ENCODE measurements at places on chromosomes 3 and 15.

- no peak for DNase-seq
Observed at GRCh38 chr3:158863247-158863646, 61.4 kb downstream of the MFSD1 start.

- DNase-seq: no peak
Observed at GRCh38 chr3:49397470-49397869, 14.3 kb downstream of the RHOA start.

- DNase-seq: no peak
Observed at GRCh38 chr3:101848326-101848725, 988 bp upstream of the NFKBIZ start.

DNA sequence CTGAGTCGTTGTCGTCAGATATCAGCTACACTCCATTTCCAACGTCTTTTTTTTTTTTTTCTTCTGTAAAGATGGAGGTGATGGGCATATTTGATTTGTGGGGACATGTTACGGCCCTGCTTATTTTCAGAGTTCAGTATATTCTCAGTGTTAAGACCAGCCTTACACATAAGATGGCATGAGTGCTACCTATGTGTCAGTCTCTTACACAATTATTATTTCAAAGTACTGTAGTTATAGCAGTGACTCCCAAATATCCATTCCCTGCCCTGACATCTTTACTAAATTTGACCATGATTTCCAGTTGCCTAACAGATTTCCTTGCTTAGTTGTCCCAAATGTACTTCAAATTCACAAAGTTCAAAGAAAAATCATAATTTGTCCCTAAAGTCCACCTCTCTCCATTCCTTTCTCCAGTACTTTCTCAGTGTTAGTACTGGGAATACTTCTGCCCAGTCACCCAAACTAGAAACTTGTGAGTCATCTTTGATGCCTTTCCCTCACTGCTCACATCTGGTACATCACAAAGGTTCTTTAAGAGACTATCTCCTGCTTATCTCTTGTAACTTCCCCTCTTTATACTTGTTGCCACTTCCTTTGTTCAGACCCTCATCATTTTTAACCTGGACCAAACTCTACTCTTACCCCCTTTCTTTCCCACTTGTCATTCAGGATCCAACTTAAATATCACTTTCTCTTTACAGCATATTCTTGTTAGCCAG lies 67.0 kb downstream of the ZNF609 start:
- DNase-seq: no peak

DNA sequence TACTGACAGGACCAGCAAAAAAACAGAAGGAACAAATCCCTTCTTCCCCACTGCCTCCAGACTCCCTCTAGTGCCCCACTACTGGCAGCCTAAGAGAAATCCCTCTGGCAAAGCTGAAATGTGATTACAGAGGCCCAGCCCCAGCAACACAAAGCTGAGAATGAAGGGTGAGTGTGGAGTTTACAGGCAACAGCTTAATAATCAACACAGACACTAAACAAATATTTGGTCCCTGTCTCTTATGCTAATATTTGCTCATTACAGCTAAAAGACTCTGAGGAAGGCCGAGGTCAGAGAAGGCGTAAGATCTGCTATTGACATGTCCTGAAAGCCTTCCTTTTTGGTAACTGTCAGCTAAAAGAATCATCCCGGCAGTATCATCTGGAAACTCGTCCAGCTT lies 308.5 kb upstream of the RASGRP1 start:
- DNase-seq: no peak

DNA sequence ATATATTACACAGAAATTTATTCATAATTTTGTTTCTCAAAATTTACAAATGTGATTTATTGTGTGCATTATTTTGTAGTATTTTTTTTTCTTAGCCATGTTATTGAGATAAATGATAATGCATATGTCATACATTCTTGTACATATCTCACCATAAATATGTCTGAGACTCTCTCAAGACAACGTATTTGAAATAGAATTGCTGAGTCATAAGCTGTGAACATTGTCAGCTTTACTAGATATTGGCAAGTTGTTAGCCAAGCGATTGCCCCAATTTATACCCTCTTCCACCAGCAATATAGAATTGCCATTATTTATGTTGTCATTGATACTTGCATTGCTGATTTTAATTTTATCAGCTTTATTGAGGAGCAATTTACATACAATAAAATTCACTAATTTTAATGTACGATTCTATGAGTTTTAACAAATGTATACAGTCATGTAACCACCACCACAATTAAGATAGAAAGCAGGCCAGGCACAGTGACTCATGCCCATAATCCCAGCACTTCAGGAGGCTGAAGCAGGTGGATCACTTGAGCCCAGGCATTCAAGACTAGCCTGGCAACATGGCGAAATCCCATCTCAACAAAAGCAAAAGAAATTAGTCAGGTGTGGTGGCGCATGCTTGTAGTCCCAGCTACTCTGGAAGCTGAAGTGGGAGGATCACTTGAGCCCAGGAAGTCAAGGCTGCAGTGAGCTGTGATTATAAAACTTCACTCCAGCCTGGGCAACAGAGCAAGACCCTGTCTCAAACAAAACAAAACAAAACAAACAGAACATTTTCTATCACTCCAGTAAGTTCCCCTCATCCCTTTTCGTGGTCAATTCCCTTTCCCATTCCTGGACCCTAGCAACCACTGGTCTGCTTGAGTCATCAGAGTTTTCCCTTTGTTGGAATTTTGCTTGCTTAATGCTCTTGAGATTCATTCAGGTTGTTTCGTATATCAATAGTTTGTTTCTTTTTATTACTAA lies 373.1 kb downstream of the MFSD1 start:
- no peak for DNase-seq

- no peak for DNase-seq
Observed at GRCh38 chr3:20320489-20320888, 134.5 kb upstream of the SGO1 start.

- no peak for DNase-seq
Observed at GRCh38 chr3:17629400-17629799, 113.0 kb downstream of the TBC1D5 start.

GRCh38 chr3:185724761-185725160 lies 100.1 kb downstream of the IGF2BP2 start:
- DNase-seq: no peak

GRCh38 chr15:98845138-98845884 lies 162.3 kb downstream of the PGPEP1L start:
- DNase-seq: no peak

- DNase-seq: no peak
Observed at GRCh38 chr3:1348547-1348946, 255.7 kb downstream of the CNTN6 start.

DNA sequence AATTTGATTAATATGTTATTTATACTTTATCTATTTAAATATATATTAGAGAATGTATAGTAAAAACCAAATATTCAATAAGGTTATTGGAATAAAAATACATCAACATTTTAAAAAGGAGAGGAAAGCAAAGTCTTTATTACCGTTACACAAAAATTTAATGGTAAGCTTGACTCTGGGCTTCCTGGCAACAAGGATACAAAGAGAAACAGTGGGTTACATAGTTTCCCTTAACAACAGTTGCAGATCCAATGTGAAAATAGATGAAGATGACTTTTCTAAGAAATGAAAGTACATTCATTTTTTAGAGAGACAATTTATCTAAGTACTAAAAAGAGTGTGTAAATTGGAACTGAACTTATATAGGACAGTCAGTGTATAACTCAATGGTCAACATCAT lies 6.0 kb upstream of the PHLDB2 start:
- DNase-seq: no peak

- DNase-seq: no peak
Observed at GRCh38 chr3:21729331-21729730, 21.7 kb downstream of the ZNF385D start.

DNA sequence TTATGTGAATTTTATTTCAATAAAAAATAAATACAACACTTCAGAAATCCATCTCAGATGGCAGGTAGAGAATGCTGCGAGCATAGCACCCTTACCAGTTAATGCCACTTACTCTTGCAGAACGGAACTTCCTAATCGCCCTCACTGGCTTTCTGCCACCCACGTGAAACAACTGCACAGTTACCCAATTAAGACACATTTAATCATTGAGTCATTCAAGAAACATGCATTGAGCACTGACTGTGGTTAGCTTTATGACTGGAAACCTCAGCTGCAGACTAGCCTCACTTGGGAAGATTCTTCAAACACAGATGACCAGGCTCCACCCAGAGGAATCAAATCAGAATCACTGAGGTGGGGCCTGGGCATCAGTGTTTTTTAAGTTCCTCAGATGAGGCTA lies 5.6 kb upstream of the MFGE8 start:
- peak; percentile 71 for DNase-seq

DNA sequence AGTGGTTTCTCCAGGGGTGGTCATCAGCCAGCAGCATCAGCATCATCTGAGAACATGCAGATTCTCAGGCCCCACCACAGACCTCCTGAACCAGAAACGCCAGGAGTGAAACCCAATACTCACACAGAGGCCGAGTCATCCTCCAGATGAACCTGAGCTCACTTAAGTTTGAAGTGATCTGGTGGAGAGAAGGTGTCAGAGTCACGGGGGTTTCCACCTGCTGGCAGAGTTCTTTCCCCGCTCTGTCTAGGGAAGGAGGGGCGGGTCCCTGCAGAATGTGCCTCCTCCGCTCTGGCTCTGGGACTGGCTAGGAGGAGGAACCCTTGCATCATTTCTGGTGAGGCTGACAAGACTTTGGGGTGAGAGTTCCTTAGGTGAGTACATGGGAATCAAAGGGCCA lies 13.3 kb upstream of the KIF23 start:
- DNase-seq: peak; percentile 62

GRCh38 chr15:63203451-63204090 lies 14.2 kb downstream of the RAB8B start:
- DNase-seq: peak; percentile 84

- DNase-seq: no peak
Observed at GRCh38 chr3:3180456-3180855, 965 bp upstream of the CRBN start.

DNA sequence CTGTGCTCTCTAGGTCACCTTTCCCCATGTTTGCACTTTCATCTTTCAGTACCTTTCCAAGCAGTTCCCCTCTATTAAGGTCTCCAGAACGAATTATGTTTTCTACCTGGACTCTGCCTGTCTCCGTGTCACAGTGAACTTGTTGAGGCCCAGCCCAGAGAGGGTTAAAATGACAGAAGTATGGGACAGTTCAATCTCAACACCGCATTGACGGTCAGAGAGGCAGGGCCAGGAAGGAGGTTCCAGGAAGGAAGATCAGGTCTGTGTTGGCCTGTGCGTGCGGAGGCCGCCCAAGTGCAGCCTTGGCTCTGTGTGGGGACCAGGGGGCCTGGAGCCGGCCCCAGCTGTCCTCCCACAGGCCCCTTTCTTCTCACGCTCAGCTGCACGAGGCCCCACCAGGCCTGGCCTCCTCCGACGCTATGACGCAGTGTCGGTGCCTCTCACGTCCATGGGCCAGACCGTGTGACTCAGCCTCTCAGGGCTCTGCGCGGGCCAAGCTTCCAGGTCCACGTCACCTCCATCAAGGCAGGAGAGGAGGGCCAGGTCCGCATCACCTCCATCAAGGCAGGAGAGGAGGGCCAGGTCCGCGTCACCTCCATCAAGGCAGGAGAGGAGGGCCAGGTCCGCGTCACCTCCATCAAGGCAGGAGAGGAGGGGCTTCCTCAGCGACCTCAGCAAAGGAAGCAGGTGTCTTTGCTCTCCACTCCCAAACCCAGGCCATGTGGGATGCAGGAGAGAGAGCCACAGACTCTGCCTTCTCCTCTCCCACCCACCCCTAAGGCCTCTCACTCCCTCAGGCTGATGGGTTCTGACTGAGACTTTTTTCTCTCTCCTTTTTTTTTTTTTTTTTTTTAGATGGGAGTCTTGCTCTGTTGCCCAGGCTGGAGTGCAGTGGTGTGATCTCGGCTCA lies 83.1 kb downstream of the CPN2 start:
- DNase-seq: no peak

GRCh38 chr3:156483426-156483825 lies 71.5 kb downstream of the SSR3 start:
- peak; percentile 10 for DNase-seq

GRCh38 chr3:123328851-123329635 lies 119.8 kb downstream of the ADCY5 start:
- DNase-seq: peak; percentile 83

GRCh38 chr15:25545017-25545416 lies 106.2 kb upstream of the UBE3A start:
- DNase-seq: no peak

DNA sequence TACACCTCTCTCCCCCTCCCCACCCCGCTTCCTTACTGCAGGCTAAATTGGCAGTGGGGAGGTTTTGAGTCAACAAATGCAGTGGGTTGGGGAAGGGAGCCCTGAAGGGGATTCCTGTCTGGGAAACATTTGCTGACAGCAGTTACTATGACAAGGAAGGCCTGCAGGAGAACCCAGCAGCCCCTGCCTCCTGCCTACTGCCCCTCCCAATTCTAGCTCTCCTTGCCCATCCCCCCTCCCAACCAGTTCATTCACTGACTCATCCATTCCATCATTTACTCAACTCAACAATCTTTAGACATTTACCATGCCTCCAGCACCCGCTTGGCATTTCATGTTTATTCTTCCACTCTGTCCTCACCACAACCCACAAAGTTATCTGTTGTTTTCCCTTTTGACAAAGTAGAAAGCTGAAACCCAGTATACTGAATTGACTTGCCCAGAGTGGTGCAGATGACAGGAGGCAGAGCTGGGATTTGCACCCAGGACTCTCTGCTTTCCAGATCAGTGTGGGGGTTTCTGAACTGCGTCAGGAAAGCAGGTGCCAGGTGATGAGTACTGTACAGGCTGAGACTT lies 75.0 kb downstream of the MAGEF1 start:
- peak; percentile 74 for DNase-seq

- DNase-seq: no peak
Observed at GRCh38 chr3:23575697-23576096, 230.1 kb upstream of the UBE2E1 start.

DNA sequence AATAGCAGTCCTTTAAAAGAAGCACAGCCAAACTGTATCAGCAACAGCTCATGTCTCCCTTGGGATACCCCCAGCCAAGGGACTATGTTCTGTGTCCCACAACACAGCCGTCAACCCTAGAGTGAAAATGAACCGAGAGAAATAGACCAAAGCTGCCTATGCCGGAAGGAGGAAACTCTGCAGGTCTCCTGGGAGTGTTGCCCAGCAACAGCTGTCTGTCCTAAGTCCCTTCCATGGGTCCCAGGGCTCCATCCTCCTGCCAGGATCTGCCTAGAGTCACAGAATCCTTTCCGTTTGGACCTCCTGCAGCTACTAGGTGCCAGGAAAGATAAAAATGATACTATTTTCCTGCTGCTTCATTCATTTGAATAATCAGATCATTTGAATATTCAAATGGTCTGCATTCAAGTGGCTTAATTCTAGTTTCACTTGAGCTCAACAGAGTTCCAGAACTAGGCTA lies 53.1 kb downstream of the TRANK1 start:
- no peak for DNase-seq

- DNase-seq: no peak
Observed at GRCh38 chr3:112320691-112321090, 12.3 kb upstream of the CD200 start.

DNA sequence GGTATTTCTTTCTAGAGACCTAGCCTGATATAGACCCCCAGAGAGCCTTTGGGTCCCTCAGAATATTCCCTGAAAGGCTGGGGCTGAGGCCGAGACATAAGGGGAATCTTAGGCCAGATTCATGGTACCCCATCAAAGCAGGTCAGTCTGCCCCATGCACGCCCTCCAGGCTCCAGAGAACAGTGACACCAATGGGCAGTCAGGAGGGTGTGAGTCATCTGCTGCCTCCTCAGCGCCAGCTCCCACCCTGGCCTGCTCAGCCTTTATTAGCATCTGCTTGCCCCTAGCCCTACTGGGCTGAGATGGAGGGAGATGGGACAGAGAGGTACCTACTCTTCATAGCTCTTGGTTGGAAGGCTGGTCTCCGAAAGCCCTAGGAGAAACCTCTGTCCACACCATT lies 14.3 kb upstream of the CAMKV start:
- no peak for DNase-seq

GRCh38 chr3:71713041-71713440 lies 12.2 kb downstream of the EIF4E3 start:
- no peak for DNase-seq

Measured in activated CD8-positive, alpha-beta T cell treated with anti-CD3 and anti-CD28 coated beads for 36 hours (primary cell).